Small intestine (tissue), 16 donors: ENCODE measurements at places on chromosomes 1 and 21.

DNA sequence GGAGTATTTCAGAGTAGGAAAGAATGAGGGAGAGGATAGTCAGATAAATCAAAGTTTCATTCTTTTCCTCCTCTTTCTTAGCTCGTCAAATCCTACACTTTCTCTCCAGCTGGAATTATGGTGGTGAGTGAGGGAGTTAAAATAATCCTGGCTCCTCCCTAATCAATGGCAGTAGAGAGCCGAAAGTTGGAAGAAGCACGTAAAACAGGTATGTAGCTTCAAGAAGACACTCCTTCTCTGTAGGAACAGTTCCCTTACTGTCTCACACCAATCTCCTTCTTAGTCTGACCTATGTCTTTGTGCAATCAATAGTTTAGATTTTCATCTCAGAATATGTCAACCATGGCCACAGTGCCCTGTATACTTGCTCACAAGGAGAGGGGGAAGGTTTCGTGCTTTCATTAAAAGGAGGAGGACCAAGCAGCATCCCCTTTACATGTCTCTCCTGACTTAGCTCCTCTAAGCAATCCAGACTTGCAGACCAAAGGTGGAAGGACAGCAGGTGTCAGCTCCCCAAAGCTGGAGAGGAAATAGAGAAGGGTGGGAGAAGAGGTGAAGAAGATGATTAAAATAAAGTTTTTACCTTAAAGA is 878 bp downstream of the MINDY1 start:
- peak; percentile 48 for DNase-seq

DNA sequence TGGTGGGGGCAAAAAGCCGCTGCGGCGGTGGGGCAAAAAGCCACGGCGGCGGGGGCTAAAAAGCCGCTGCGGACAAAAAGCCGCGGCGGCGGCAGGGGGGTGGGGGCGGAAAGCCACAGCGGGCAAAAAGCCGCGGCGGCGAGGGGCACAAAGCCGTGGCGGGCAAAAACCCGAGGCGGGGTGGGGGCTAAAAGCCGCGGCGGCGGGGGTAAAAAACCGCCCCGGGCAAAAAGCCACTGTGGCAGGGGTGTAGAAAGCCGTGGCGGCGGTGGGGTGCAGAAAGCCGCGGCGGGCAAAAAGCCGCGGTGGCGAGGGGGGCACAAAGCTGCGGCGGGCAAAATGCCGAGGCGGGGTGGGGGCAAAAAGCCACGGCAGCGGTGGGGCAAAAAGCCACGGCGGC is 3901.8 kb downstream of the SRGAP2C start:
- DNase-seq, result no peak

DNA sequence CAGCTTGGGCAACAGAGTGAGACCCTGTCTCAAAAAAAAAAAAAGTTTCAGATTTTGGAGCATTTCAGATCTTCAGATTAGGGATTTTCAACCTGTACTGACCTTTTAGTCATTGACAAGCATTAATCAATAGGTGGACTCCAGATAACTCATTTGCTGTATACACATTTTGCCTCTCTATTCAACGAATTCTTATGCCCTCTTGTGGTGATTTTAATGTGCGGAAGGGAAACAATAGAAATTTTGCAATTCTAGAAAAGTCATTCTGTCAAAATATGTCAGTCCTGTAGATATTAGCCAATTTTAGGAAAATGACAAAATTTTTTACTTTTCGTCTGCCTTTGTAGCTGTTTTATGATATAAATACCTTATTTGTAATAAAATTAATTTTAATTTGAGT is 11.6 kb upstream of the OR2G2 start:
- DNase-seq, result no peak

GRCh38 chr1:70290218-70290617 is 64.3 kb downstream of the ANKRD13C start:
- no peak for DNase-seq

DNA sequence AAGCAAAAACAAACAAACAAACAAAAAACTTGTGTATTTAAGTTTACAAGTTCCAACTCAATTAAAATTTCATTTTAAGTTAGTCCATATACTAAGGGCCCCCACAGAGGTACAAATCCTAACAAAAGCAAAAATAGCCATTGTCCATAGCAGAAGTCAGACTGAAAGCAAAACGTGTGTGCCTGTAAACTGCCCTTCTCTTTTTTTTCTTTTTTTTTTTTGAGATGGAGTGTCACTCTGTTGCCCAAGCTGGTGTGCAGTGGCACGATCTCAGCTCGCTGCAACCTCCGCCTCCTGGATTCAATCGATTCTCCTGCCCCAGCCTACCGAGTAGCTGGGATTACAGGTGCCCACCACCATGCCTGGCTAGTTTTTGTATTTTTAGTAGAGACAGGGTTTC is 11.6 kb upstream of the IFNGR2 start:
- DNase-seq, result no peak

DNA sequence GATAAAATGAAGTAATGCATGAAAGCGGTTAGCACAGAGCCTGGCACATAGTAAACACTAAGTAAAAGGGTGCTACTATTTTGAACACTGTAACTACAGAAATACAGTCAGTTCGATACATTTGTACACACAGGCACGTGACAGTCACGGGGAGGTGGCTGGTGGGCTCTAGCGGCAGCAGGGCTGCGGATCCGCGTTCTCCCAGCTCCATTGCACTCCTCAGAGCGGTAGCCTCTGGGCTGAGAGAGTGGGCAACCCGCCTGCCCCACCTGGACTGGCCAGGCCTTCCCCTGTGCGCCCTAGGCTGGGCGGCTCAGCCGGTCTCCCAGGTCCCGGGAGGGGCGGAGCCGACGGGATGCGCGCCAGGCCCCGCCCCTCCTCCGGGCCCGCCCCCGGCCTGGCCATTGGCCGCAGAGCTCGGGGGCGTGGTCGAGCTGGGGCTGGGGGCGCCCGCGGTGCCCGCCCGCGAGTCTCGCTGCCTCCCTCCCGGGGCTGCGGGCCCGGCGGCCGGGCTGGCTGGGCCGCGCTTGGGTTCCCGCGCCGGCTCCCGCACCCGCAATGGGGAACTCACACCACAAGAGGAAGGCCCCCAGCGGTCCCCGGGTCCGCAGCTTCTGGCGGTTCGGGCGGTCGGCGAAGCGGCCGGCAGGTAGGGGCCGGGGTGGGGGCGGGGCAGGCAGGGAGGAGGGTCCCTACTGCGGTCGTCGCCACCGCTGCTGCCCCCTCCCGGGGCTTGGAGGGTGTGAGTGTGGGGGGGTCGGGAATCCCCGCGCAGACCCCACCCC is 51.2 kb upstream of the SYNC start:
- peak; percentile 87 for DNase-seq

DNA sequence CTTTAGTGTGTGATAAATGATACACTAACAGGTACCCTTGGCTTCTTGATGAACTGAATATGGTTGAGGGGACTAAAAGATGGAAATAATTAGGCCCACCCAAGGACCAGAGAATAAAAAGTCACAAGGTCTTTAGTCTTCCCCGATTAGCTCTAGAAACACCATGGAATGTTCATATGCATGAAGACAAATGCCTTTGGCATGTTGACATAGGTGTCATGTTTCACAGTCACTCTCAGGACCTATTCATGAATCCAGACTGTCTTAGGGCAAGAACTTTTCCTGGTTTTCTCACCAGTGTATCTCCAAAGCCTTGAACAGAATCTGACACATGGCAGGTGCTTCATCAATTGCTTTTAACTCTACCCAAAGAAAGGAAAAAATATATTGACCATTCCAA is 412.8 kb downstream of the AJAP1 start:
- no peak for DNase-seq

GRCh38 chr1:234598974-234599616 is 10.9 kb downstream of the IRF2BP2 start:
- peak; percentile 20 for DNase-seq

DNA sequence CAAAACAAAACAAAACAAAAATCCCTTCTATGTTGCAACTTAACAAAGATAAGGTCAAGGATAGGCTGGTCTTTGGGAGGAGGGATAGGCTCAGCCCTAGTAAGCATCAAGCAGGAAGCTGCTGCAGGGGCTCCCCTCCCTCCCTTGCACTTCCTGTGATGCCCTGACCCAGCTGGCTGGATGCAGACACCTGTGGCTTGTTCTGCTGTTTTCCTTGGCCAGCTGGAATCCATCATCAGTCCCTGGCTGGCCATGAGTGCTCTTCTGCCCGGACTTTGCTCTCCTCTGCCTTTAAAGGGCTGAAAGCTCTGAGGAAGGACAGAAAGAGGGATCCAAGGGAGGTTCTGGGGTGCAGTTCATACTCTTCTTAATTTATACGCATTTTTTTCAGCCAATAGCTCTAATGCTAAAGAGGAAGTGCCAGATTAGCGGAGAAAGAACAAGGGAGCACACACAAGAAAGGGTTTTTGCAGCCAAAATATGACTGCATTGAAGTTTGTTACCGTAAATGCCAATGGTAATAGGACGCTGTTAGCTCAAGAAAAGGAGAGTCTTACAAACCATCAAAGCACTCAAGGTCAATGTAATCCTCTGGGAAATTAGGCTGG is 19.9 kb upstream of the UBE2U start:
- DNase-seq, result no peak

GRCh38 chr1:106681939-106682522 is 374.4 kb upstream of the PRMT6 start:
- DNase-seq, result no peak

DNA sequence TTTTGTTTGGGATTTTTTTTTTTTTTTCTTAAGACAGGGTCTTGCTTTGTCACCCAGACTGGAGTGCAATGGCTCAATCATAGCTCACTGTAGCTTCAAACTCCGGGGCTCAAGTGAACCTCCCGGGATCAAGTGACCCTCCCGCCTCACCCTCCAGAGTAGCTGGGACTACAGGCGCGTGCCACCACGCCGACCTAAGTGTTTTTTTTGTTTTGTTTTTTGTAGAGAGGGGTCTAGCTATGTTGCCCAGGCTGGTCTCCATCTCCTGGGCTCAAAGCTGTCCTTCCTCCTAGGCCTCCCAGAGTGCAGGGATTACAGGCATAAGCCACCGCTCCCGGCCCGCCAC is 776 bp downstream of the HLCS start:
- no peak for DNase-seq

- DNase-seq, result no peak
Measured at GRCh38 chr1:49544615-49545014, 479.1 kb downstream of the AGBL4 start.

GRCh38 chr1:20200966-20201365 is 14.6 kb upstream of the PLA2G2C start:
- DNase-seq, result no peak

DNA sequence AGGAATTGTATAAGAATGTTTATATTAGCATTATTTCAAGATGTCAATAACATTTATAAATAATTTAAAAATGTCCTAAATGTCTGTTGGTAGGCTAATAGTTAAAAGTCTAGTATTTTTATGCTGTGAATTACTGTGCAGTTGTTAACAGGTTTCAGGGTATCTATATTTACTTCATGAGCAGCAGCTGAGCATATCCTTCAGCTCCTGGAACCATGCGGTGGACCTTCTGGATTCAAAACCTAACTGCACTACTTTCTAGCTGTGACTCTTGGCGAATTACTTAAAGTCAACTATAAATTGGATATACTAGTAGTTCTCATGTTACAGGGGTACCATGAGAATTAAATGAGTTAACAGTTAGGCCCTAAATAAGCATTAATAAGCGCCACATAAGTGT is 3.7 kb downstream of the CEP350 start:
- no peak for DNase-seq

GRCh38 chr21:45383111-45383614 is 21.8 kb upstream of the COL18A1 start:
- DNase-seq, result no peak

DNA sequence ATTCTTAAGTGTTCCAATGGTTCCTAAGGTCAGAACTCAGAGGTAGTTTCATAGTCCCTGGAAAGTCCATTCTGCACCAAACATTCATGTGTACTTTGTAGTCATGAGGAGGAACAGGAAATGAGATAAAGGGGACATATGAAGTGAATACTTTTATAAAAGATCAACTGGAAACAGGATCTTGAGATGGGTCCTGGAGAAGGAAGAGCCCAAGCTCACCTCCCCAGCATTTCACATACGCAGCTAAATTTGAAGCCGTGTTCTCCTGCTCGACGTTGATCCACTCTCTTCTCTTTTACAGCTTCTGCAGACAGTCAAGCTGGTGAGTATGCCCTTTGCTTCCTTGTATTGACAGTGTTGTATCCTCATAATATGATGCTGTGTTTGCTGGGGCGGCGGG is 429 bp downstream of the FCGR2A start:
- no peak for DNase-seq

GRCh38 chr1:40748841-40749718 is 34.5 kb upstream of the KCNQ4 start:
- peak; percentile 13 for DNase-seq

DNA sequence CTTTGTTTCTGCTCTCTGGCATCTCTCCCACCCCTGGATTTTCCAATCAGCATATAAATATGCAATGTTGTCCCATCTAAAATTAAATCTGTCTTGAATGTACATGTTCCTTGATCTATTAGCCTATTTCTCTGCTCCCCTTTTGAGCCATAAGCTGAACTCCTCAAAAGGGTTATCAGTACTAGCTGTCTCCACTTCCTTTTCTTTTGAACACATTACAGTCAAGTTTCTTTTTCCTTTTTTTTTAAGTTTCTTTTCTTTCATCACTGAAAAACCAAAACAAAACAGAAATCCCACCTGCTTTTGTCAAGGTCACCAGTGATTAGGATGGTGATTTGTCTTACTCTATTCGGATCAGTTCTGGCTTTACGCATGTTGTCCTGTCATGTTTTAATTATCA is 29.3 kb downstream of the XCL2 start:
- no peak for DNase-seq

GRCh38 chr1:203465146-203465798 is 10.3 kb upstream of the PRELP start:
- DNase-seq, result no peak

- no peak for DNase-seq
Measured at GRCh38 chr1:53505401-53505800, 46.2 kb downstream of the DMRTB1 start.

DNA sequence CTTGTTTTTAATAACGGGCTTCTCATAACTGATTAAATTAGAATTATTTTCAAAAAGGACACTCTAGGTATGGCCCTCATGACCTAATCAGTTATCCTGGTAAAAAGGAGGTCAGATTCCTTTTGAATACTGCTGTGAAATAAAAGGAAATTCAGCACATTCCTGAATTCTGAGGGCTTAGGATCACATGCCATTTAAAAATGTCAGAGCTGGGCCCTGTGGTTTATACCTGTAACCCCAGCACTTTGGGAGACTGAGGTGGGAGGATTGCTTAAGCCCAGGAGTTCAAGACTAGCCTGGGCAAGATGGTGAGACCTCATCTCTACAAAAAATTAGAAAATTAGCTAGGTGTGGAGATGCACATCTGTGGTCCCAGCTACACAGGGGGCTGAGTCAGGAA is 18.0 kb upstream of the RABGGTB start:
- no peak for DNase-seq

- no peak for DNase-seq
Measured at GRCh38 chr1:220235462-220235861, 36.8 kb downstream of the RAB3GAP2 start.

- no peak for DNase-seq
Measured at GRCh38 chr1:33852711-33853110, 11.2 kb upstream of the HMGB4 start.

GRCh38 chr1:37028981-37029617 is 5.2 kb downstream of the GRIK3 start:
- no peak for DNase-seq

GRCh38 chr1:110872366-110872744 is 593 bp upstream of the CD53 start:
- no peak for DNase-seq
